ENCODE measurements at places on chromosomes 6 and 20.

- DNase-seq = no peak
These were observed 9.0 kb upstream of the CCN6 start for GRCh38 chr6:112044856-112045255.

- no peak for DNase-seq
These were observed 294.2 kb upstream of the TCF21 start for GRCh38 chr6:133594652-133595110.

- DNase-seq = no peak
These were observed 447.9 kb upstream of the PLCB4 start for GRCh38 chr20:8621001-8621400.

DNA sequence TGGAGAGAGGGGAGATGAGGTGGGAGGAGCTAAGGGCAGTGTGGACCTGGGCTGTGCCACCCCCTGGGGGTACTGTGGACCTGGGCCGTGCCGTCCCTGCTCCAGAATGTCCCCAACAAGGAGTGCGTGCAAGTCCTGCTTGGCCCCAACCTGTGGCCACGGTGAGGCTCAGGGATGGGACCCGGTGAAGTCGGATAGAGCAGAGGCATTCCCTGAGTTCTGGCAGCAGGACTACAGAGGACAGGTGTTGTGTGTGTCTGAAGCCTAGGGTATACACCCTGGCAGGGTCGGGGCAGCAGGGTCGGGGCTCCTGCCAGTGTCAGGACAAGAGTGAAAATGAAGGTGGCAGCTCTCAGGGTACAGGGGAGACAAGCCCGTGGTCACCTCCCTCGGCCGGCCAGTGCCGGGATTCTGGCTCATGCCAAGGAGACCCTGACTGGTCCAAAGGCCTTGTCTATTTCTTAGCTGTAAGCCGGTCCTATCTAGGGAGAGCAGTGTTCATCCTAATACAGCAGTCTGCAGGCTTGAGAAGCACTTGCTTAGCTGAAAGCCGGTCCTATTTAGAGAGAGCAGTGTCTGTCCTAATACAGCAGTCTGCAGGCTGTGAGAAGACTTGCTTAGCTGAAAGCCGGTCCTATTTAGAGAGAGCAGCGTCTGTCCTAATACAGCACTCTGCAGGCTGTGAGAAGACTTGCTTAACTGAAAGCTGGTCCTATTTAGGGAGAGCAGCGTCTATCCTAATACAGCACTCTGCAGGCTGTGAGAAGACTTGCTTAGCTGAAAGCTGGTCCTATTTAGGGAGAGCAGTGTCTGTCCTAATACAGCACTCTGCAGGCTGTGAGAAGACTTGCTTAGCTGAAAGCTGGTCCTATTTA is 95.9 kb downstream of the SMOC2 start:
- no peak for DNase-seq

DNA sequence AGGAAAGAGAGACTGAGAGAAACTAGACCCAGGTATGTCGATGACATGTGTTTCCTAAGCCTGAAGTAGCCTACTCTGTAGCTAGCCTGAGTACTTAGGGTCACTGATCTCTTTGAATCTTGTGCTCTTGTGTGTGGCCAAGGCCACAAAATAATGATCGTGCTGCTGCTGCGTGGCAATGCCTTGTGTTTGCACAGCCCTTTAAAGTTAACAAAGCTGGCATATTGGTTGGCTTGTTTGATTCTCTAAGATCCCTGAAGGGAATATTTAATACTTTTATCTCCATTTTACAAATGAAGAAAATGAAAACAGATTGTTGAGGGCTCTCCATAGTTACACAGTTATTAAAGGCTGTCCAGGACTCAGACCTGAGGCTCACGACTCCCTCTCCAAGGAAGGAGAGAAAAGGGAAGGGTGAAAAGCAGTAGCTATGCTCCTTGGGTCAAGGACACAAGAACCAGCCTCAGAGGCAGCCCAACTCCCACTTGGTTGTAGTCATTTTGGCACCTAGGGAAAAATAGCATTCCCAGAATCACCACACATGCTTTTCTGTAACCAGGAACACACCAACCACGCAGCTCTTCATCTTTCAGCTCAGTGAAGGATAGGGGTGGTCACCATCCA is 130.7 kb downstream of the LRFN2 start:
- no peak for DNase-seq

- peak; percentile 6 for DNase-seq
These were observed 698 bp downstream of the FAM210B start for GRCh38 chr20:56359212-56360132.

GRCh38 chr20:53795170-53795569 is 201.5 kb upstream of the ZNF217 start:
- DNase-seq = no peak

DNA sequence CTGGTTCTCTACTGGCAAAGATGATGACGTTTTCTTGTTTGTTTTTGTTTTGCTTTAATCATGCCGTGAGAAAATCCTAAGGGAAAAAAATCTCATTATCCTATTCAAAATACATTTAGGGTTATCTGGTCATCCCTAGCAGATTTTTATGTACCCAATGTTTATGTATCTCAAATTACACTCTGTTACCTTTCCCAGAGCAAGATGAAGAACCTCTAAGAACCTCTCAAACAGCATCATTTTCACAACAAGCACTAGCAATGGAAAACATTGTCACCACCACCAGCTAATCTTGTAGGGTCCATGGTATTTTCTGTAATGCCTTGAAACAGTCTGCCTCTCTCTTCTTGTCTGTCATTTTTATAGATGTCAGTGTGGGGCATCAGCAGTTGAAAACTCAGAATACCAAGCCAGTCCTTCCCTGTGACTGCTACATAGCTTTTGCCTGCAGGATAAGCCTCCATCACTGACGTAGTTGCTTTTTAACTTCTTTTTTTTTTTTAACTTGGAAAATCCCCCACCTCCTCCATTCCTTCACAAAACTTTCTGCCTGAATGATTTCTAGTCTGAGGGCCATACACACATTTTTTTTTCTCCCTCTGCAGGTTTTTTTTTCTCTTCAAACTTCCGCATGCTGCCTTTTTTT is 2.4 kb upstream of the SNAP25 start:
- DNase-seq = no peak
